T-helper 2 cell (primary cell): ENCODE measurements at places on chromosomes 16 and 17.

GRCh38 chr17:5198472-5198871 is 6.8 kb upstream of the ZNF594 start:
- no peak for DNase-seq

DNA sequence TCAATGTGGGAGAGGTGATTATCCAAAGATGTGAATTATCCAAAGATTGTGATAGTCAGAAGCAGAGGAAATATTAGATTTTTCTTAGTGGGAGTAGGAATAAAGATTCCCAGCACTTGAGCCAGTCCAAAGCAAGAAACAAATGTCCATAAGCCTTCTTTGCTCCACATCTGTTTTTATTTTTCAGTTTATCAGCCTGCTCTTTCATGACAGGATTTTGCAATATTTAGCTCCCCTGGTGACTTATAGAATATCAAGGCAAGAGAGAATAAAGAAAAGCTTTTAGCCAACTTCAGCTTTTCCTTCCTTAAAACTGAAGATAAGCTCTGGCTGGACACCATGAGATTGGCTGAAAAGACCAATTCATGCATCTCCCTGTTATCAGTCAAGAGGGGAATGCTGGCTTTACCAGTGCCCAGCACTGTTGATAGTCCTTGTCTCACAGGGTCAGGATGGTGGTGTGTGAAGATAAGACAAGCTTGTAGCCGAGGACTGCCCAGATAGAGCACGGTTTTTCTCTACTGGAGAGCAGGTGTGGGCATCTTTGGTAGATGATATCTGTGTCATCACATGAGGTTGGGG is 706.5 kb downstream of the KCNJ2 start:
- DNase-seq, result no peak

GRCh38 chr17:7237761-7238419 is 1.4 kb downstream of the PHF23 start:
- peak; percentile 88 for DNase-seq

- no peak for DNase-seq
Measured at GRCh38 chr17:78735832-78736525, 46.1 kb downstream of the CYTH1 start.

DNA sequence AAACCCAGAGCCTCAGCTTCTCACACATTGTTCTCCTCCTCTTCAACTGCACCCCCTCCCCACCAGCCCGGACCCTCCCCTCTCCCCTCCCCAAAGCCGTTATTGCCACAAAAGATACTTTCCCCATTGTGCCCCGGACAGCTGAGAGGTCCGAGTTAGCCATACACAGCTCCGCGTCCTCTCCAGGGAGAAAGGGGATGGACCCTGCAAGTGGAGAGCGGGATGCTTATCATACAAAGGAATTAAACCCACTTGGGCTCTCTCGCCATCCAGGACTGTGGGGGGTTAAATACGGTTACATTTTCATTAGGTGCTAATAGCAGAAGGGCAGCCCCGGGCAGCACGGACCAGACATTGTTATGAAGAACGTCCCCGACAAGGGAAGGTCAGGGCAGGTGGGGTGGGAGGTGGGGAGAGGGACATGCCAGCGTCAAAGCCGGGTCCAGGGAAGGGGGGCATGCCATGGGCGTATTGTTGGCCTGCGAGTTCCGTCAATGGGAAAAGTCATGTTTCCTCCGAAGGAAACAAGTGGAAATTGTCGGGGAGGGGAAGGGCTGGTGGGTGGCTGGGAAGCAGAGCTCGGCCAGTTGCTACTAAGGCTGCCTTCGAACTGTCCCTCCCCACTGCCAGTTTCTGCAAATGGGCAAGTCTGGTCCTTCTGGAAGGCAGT is 99.1 kb downstream of the SOX9 start:
- DNase-seq, result no peak

DNA sequence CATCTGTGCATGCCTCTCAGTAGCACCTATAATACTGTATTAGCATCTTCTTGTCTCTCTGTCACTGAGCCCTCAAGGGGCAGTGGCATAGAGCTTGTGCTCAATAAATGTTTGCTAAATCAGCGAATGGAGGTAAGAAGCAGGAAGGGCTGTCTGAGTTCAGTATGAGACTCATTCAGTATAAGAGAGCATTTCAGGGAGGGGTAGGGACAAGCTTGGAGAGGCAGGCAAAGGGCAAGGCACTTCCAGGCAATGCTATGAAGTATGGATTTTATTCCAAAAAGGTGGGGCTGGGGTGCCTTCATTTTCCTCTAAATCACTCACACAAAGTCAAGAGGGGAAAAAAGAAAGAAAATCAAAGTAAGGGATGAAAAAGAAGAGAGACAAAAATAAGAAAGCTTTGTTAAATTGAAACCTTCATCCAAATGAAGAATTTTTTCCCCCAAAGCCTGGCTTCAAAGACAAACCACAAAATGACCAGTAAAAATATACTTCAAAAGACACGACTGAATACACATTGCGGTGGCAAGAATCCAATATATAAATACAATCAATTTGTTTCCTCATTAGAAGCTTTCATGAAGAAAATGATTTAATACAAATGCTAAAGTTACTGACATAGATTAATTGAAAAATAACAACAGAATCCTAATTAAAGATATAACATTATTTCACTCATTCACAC is 51.2 kb downstream of the SKAP1 start:
- no peak for DNase-seq

GRCh38 chr17:19868079-19868395 is 301 bp upstream of the ULK2 start:
- no peak for DNase-seq
